NCI-H460 (cell line): ENCODE measurements at places on chromosomes 11 and 22. TPM values are rescaled to one million over a fixed set of nuclear protein-coding genes. Genes with fewer than 3 reads are reported as not detected.

The ZNRF3 gene
- total RNA-seq, result 2.8 and 4.5 TPM in 2 replicates

The FADS2 gene
- 19.3 and 23.1 TPM in 2 replicates for total RNA-seq

The MAPK8IP2 gene
- total RNA-seq, result 0.06 and 0.15 TPM in 2 replicates

The SEPTIN3 gene
- total RNA-seq, result 0.35 and 0.45 TPM in 2 replicates

The ST14 gene
- total RNA-seq, result not detected in 2 replicates

The SOX6 gene
- 14.2 and 17.2 TPM in 2 replicates for total RNA-seq

The KCNQ1 gene
- 0.26 TPM in 1 of 2 replicates, not detected in the other for total RNA-seq

The ADAMTS15 gene
- 0.05 and 0.06 TPM in 2 replicates for total RNA-seq

The TMPRSS13 gene
- not detected in 2 replicates for total RNA-seq

The SLC6A5 gene
- total RNA-seq, result not detected in 2 replicates

The OAF gene
- total RNA-seq, result 7.5 and 8.3 TPM in 2 replicates

The HMOX1 gene
- total RNA-seq, result 47.5 and 49.8 TPM in 2 replicates

The PKNOX2 gene
- total RNA-seq, result not detected in 2 replicates

The USP35 gene
- total RNA-seq, result 3.3 and 3.8 TPM in 2 replicates

GRCh38 chr11:83566950-83567349, 280.8 kb upstream of the CCDC90B start:
- DNase-seq, result peak; percentile 47

- no peak for DNase-seq
Observed at GRCh38 chr11:47288066-47288465, 18.1 kb downstream of the MADD start.

- DNase-seq, result no peak
Observed at GRCh38 chr11:126267650-126268049, 1.0 kb downstream of the SRPRA start.

GRCh38 chr11:90113541-90113940, 20.9 kb upstream of the NAALAD2 start:
- no peak for DNase-seq

DNA sequence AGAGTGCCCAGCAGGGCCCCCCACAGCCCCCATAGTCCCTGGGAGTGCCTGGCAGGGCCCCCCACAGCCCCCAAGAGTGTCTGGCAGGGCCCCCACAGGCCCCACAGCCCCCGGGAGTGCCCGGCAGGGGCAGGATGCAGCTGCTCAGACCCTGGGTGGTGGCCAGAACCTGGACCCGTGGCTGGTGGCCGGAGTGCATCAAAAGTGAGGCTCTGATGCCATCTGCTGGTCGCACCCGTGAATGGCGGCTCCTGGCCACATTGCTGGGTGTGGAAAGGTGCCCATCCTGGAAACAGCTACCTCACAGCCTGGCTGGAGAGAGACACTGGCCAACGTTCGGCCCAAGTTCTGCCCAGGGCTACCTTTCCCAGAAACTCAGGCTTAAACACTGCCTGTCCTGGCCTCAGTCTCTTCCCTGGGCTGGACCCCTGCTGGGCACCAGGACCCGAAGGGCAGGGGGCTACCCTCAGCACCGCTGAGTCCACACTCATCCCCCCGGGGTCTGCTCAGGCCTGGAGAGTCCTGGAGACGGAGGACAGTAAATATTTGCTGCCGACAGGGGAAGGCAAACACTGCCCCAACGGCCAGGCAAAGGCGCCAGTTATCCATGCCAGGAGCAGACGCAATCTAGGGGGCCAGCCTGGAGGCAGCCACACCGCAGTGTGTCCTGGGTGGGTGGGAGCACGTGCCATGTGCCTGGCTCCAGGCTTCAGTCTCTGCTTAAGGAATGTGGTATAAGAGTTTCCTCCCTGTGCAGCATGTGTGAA, 4.4 kb downstream of the INS start:
- peak; percentile 52 for DNase-seq

- DNase-seq, result no peak
Observed at GRCh38 chr22:34067031-34067430, 146.8 kb upstream of the LARGE1 start.

DNA sequence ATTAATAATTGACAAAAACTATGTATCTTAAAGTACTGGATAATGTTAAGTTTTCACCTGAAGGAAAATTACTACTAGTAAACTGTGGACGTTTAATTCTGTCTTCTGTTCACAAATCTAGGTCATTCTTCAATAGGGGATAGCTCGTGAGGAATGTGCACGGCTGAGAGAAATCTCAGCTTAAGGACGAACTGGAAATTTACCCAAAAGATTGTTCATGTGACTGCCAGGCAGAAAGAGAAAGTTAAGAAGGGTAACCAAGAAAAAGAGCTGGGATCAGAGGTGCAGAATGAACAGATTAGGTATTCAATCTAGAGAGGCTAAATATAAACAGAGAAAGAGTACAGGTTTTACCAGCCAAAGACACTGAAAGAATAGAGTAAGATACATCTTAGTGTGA, 245.3 kb downstream of the CASP12 start:
- no peak for DNase-seq

GRCh38 chr11:17816232-17816931, 81.8 kb downstream of the KCNC1 start:
- no peak for DNase-seq

- no peak for DNase-seq
Observed at GRCh38 chr11:36219996-36220395, 69.2 kb downstream of the COMMD9 start.

GRCh38 chr11:128157423-128158298, 429.7 kb downstream of the ETS1 start:
- DNase-seq, result peak; percentile 54

- no peak for DNase-seq
Observed at GRCh38 chr22:38221908-38222796, 20.4 kb downstream of the MAFF start.

DNA sequence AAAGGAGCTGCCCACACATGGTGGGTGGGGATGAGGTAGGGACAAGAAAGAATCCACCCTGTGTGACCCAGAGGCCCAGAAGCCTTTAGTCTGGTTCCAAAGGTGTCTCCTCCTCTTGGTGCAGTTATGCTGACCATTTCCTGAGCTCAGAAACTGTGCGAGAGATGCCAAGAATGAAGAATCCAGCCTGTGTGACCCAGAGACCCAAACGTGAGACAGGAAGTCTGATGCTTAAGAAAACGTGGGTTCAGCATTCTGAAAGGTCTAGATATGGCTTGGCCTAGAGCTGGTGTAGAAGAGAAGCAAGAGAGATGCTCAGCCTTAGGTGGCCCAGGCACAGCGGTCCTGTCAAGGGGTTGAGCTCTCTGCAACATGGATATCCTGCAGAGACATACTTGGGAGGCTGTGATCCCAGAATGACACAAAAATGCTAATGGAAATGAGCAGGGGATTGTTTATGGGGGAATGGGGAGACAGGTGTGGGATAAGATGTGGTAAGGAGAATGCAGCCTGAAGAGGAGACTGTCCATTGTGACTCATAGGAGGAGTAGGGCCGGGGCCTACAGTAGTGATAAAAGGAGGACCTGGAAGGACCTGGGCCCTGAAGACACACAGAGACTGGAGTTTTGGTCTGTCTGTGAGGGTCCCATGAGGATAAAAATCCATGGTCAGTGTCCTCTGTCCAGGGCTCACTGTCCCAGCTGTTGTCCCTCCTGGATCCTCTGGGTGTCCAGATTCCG, 79.0 kb downstream of the ZNF280B start:
- no peak for DNase-seq

- DNase-seq, result no peak
Observed at GRCh38 chr22:39173787-39174497, 21.5 kb upstream of the CBX7 start.

GRCh38 chr11:67705264-67705663, 30.8 kb upstream of the ALDH3B2 start:
- DNase-seq, result no peak

DNA sequence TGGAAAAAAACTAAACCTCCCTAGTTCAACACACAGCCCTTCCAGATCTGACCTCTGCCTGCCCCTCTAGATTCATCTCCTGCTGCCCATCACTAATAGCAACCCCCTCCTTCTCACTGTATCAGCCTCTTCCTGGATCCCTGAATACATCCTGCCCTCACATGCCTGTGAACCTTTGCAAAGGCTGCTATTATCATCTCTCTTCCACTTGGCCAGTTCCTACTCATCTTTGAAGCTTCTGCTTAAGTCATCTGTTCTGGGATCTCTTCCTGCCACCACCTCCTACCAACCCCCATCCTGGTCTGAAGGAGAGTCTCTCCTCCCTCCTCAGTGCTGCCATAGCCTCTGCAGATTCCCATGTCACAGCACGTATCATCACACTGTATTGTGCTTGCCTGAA, 38.0 kb upstream of the AMOTL1 start:
- DNase-seq, result no peak

GRCh38 chr11:116499396-116500003, 273.3 kb downstream of the BUD13 start:
- DNase-seq, result peak; percentile 51

GRCh38 chr22:25382762-25383161, 163.3 kb downstream of the CRYBB2 start:
- DNase-seq, result no peak

DNA sequence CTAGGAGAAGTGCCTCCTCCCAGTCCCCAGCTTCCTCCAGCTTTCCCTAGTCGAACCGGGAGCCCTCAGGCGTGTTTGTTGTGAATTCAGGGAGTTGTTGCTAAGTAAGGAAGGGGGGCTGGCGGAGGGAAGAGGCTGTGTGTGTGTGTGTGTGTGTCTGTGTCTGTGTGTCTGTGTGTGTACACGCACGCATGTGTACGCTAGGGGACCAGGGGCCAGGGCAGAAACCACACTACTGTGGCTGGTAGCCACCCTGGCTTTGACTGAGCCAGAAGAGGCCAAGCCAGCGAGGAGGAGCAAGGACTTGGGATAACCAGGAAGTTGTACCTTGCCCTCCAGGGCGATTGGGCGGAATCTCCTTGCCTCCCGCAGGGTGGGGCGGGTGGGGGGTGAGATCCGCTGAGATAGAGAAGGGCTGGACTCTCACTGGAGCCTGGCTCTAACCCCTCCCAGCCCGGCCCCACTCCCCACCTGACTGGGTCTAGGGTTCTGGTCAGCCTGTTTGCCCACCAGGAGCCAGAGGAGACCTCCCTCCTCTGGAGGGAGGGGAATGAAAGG, 7.5 kb downstream of the BCL9L start:
- DNase-seq, result peak; percentile 84

- no peak for DNase-seq
Observed at GRCh38 chr11:65338676-65339075, 5.0 kb downstream of the DPF2 start.

- DNase-seq, result no peak
Observed at GRCh38 chr11:2406878-2407410, 6.4 kb downstream of the TSSC4 start.

GRCh38 chr11:116613206-116613875, 159.4 kb downstream of the BUD13 start:
- no peak for DNase-seq

DNA sequence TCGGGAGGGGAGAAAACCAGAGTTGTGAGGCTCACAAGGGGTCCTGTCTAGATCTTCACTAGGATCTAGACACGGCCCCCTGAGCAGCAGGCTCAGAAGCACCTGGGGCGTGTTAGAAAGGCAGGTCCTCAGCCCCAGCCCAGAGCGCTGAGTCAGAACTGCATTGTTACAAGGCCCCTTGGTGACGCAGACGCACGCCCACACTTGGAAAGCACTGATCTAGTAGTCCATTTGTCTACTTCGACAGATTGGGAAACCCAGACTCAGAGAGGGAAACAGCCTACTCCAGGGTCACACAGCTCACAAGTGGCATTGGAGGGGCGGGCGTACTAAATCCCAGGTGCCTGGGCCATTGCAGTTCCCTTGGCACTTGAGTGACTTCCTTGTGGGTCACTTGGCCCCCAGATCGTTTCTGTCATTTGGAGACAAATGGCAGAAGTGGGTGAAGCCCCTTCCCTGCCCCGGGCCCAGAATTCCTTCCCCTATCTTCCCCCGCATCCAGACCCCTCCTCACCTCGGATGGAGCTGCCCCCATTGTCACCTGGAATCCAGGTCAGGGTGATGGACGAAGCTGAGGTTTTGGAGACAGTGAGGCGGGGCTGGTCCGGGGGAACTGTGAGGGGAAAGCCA, 110.8 kb downstream of the CEP164 start:
- no peak for DNase-seq

GRCh38 chr22:21687685-21688259, 22.0 kb downstream of the PPIL2 start:
- DNase-seq, result no peak

- no peak for DNase-seq
Observed at GRCh38 chr11:24324211-24324610, 172.6 kb upstream of the LUZP2 start.

- peak; percentile 12 for DNase-seq
Observed at GRCh38 chr11:111422494-111423249, 43.6 kb upstream of the POU2AF1 start.

GRCh38 chr22:27405672-27406388, 395.7 kb downstream of the MN1 start:
- peak; percentile 53 for DNase-seq

- DNase-seq, result no peak
Observed at GRCh38 chr11:85105868-85106267, 521.3 kb downstream of the DLG2 start.

DNA sequence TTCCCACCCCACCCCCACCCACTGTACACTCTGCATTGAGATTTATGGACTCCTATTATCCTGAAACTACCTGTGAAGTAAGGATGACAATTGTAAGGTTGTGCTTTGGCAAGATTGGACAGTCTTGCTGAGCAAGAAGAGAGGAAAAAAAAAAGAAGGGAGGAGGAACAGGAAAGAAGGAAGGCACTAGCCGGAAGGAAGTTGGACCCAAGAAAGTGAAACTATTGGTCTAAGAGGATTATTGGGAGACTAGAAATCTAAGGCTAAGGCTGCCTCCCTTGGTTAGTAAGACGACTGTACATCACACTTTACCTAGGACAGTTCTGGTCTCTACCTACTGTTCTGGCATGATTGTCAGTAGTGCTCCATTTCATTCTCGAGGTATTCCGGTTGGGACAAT, 12.1 kb upstream of the TRIM44 start:
- no peak for DNase-seq

GRCh38 chr11:87432022-87432421, 394.3 kb downstream of the TMEM135 start:
- no peak for DNase-seq
